ENCODE measurements at places on chromosomes 2 and 18. TPM values are rescaled to one million over a fixed set of nuclear protein-coding genes. Genes with fewer than 3 reads are reported as not detected.

DNA sequence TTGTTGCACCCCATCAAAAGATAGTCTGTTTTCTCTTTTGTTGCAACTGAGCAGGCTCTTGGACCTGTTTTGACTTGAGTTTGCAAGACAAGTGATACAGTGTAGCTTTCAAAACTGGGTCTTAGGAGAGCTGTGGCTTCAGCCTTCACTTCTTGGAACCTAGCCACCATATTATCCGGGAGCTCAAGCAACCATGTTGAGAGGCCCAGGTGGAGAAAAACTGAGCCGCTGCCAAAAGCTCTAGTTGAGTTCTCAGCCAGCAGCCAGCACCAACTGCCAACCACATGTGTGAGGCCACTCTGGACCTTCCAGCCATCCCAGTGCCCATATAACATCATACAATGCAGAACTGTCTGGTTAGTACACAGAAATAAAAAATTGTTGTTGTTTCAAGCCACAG is 5.4 kb downstream of the CACNB4 start:
- DNase-seq = no peak

DNA sequence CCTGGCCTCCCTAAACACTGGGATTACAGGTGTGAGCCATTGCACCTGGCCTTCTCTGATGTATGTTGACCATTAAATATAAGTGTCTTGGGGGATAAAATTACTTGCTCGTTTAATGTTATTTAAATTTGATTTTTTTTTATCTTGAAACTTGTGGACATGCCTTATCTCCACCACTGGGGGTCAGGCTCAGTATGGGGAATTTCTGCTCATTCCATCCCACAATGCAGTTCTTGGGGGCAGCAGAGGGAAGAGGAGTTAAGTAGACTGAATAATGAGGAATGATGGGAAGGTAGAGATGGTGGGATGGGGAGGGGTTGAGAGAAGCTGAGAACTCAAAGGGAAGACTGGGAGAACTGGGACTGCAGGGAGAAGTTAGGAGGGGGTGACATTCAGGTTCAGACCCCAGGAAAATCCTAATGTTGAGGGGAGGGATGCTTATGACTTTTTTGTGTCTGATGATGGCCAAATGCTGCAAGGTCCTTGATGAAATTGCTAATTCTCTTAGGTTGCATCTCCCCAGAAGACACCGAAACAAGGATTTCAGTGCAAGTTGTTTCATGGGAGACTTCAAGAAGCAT is 174.2 kb downstream of the MIB1 start:
- DNase-seq = no peak

GRCh38 chr18:61535401-61535800 is 202.2 kb downstream of the CDH20 start:
- DNase-seq = no peak

GRCh38 chr2:215542690-215543089 is 106.8 kb upstream of the FN1 start:
- no peak for DNase-seq

GRCh38 chr2:185012643-185013042 is 414.3 kb downstream of the ZNF804A start:
- DNase-seq = no peak

DNA sequence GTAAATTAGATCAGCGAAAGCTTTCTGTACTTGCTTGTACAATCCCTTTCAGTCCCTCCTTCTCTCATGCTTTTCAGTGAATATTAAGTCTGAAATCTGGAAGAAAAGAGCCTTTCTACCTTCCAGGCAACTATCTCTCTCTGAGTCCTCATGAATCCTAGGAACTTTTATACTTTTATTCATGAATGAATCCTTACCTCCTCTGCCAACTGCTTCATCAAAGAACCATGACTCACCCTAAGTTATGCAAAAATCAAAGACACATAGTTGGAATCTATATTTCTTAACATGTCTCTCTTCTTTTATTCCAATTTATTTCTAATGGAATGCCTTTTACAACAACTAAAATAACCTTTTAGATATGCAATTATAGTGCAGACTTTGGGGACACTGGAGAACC is 394.2 kb downstream of the CLIP4 start:
- DNase-seq = no peak

DNA sequence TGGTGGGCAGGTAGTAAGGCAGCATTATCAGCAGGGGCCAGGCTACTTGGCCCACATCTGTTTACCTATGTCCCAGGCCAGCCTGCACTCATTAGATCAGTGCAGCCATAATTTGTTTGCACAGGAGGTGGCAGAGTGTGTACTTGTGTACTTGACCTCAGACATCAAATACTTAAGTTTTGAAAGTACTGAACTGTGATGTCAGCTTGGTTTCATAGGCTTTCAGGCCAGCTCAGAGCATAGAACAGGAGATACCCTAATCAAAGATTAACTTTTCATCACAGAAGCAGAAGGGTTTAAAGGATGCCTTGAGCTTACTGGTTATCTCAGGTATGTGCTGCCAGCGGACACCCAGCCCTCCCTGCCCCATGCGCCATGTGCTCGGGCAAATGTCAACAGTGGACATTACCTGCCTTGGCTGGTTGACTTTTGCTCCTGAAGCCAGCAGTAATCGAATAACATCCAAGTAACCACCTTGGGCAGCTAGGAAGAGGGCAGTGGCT is 33.2 kb downstream of the ANKRD29 start:
- no peak for DNase-seq

DNA sequence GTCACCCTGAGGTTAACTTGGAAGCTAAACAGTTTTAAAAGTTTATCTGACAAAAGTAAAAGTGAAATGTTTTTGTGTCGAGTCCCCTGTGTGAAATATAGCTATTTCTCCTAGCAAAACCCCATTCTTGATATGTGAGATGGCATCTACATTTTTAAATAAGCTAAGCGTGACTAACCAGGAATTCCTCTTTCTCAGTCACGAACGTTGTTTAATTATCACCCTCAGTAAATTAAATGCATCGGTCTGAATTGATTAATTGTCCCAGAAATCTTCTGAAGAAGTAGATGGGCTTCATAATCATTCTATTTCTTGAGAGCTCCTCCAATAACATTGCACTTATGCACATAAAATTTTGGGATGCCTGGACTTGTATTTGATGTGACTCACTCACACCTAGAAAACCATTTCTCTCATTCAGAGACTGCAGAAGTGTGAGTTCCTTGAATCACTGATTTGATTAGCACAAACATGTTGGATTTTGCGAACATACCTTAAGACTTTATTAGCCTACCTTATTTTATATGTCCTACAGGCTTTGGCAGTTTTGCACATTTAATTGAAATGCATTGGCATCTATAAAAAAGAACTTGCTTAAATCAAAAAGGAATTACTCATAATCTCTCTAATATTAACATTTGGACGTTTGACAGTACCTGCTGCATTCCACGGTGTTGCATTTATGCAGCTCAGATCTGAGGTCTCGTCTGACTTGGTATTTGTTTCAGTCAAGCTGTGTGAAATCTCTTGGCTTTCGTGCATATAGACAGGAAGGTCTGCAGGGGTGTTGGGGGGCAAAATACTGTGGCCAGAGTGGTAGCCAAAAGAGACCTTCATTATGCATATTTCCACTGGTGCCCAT is 475.2 kb downstream of the EPHA4 start:
- no peak for DNase-seq

DNA sequence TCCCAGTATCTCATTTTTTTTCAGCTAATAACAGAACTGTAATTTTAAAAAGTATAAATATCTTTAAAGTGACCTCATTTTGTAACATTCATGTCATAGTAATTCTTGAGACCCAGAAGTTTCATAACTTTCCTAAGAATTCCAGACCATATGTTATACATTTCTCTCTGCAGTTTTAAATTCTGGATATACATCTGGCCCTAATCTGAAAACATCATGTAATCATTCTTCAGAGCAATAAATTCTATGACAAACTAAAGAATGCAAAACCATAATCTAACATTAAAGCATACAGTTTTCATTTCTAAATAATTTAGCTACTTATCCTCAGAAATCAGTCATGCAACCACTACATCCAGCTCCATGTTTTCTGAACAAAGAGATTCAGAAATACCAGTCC is 198.3 kb upstream of the SLC35G4 start:
- DNase-seq = no peak

Gene FAM136A
- total RNA-seq = 25.3 TPM
